Mononuclear cell (primary cell): ENCODE measurements at places on chromosomes 5 and 9. TPM values are rescaled to one million over a fixed set of nuclear protein-coding genes. Genes with fewer than 3 reads are reported as not detected.

The OR1J2 gene
- total RNA-seq, result not detected

The PPP2R2B gene
- 5.4 TPM for total RNA-seq

The RICTOR gene
- total RNA-seq, result 289 TPM

The ZDHHC11 gene
- total RNA-seq, result 1.2 TPM

The BSPRY gene
- total RNA-seq, result 0.42 TPM
